Stimulated activated CD4-positive, alpha-beta T cell treated with anti-CD3 and anti-CD28 coated beads, Interleukin-2, amount 100 ng/mL, for 24 hours (primary cell): ENCODE measurements at places on chromosomes 6 and 20.
A peak's percentile ranks its signal among the peaks of the same experiment; 100 is the strongest.

GRCh38 chr6:169824021-169824420, 72.6 kb downstream of the ERMARD start:
- no peak for DNase-seq

GRCh38 chr6:167113935-167114910, 8.7 kb upstream of the CCR6 start:
- peak; percentile 63 for DNase-seq

DNA sequence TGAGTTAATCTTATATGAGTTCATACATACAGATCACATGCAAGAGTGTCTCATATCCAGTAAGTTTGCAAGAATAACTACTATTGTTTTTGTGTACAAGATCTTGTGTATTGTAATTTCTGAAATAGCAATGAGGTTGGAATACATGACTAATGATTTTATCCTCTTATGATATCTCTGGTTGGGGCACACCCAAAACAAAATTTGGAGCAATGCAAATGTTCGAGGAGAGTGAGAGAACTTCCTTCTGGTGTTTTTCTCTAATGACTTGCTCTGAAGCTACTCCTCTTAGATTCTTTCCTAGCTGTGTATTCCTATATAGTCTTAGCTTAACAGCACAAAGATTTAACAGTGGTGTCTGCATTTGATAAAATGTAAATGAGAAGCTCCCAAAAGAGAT, 252.5 kb downstream of the LAMA2 start:
- no peak for DNase-seq

GRCh38 chr6:3740551-3741476, 10.7 kb downstream of the PXDC1 start:
- no peak for DNase-seq

DNA sequence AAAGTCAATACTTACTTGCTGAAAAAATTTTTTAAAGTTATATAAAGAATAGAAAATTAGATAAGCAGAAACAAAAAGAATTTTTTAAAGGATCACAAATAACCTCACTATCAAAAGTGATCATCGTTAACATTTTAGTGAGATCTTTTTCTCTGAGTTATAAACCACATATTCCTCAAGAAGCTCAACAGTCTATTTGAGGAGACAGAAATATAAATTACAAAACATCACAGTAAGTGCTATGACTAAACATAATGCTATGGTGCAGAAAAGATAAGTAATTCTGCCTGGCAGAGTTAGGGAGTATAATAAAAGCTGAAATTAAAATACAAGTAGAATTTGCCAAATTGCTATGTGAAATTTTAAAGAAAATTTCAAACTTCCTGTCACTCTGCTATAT, 226.7 kb downstream of the LMBRD1 start:
- DNase-seq: no peak

- no peak for DNase-seq
Measured at GRCh38 chr6:28167068-28167467, 25.4 kb downstream of the ZKSCAN8 start.

DNA sequence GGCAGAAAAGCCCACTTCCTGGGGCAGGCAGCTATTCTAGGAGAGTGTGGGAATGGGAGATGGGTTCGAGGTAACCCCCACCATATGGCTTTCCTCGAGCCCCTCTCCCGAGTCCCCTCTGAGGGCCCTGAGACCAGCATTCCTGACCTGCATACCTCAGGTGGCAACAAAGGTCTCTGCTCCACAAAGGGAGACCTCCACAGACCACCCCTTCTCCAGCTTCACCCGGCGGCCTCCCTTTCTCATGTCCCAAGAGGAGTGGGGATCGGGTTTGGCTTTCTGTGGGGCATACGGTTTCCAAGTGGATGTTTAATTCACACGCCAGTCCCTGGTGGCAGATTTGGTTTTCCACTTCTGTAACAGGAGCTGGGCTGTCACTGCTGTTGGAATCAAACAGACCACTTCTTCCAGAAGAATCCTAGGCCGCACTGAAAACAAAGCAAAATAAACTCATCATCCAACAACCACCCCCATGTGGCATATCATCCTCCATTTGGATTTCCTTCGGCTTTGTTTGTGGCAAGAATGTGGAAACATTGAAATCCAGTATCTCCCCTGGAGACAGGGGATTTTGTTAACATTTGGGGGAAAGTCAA, 83.2 kb downstream of the DLL1 start:
- no peak for DNase-seq

DNA sequence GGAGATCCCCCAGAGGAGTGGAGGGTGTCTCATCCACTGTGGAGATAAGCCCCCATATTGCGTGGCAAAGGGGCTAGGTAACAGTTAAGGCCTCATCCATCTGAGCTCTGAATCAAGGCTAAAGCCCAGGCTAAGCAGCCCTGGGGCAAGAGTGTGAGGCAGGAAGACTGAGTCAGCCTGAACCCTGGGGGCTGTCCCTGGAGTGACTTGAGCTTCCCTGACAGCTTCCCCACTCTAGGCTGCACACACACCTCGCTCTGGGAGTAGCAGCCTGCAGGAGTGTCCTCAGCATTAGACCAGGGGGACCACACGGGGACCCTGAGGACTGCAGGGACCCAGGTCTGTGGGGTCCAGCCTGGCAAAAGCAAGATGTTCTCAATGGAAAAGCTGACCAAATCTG, 27.9 kb downstream of the UBD start:
- DNase-seq: peak; percentile 35

- no peak for DNase-seq
Measured at GRCh38 chr6:151901009-151901411, 93.5 kb downstream of the ESR1 start.

- DNase-seq: no peak
Measured at GRCh38 chr6:6840831-6841291, 252.3 kb downstream of the LY86 start.

DNA sequence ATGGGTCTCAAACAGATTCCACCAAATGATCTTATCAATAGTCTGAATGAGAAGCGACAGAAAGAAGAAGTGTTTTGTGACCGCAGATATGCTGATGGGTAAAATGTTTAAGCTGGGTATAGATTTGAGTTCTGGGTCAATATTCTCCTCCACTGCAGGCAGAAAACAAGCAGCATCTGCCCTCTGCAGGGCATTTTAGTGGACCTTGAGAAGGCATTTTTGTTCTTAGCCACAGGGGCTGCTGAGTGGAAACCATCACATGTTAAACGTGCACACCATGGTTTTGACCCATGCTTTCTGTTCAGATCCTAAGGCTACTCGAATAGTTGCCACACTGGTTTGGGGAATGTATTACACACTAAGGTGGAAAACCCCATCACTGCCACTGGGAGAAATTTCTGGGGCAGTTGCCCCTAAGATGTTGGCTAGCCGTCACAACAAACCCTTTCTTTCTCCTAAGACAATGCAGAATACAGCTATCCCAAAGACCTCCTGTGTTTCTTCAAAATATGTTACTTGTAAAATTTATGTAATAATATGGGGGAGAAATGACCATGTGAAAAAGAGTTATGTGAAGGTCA, 5.5 kb downstream of the POU3F2 start:
- DNase-seq: no peak

GRCh38 chr6:95091823-95092436, 485.4 kb upstream of the MANEA start:
- DNase-seq: no peak

DNA sequence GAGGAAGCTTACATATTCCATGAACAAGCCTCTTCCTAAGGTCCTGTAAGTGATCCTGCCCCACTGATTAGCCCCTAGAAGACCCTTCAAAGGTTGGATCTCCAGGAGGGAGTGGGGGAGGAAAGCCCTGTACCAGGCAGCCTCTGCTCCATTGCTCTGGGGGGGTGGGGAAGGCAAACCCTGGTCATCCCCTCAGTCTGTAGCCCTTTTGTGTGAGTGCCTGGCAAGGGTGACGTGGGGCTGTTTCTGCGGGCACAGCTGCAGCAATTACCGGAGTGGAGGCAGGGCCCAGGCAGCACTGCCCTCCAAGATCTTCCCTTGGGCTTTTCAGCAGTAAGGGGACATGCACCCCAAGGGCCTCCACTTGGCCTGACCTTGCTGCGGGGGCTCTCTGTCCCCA, at the start of gene MOG:
TSS of gene MOG (plus strand) at position 295 of the 400 bp plus-strand sequence. CDS start 118 bp downstream, outside the sequence.
- no peak for DNase-seq

DNA sequence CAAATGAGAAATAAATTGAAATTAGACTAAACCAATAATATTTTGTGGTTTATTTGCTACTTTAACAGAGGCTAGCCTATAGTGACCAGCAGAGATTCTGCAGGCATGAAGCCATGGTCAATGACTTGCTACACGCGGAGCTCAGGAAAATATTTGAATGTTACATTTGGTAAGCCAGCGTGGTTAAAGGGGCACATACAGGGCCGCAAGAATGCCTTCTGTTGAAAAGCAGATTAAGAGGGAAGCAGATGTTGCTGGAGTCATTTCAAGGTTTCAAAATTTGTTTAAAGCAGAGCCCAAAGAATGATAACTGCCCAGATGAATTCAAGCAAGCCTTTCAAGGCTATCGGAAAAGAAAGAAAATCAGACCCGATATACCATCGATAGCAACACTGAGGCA, 294.3 kb upstream of the MAN1A1 start:
- no peak for DNase-seq

DNA sequence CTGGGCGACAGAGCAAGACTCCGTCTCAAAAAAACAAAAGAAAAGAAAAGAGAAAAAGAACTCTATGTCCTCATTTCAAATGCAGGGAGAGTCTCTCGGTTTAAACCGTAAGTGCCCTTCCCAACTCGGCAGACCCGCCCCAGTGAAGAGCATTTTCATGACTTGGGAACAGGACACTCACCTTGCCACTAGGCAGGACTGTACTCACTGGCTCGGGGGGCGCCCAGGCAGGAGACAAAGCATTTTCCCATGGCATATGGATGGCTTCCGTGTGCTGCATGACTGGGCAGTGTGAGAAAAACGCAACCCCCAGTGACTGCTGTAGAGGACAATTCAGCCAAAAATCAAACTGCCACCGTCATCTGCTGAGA, 23.7 kb upstream of the MRGBP start:
- DNase-seq: no peak

- no peak for DNase-seq
Measured at GRCh38 chr6:44071670-44072451, 55.4 kb downstream of the MRPL14 start.

GRCh38 chr6:124962639-124963415, 590 bp downstream of the RNF217 start:
- DNase-seq: peak; percentile 22

DNA sequence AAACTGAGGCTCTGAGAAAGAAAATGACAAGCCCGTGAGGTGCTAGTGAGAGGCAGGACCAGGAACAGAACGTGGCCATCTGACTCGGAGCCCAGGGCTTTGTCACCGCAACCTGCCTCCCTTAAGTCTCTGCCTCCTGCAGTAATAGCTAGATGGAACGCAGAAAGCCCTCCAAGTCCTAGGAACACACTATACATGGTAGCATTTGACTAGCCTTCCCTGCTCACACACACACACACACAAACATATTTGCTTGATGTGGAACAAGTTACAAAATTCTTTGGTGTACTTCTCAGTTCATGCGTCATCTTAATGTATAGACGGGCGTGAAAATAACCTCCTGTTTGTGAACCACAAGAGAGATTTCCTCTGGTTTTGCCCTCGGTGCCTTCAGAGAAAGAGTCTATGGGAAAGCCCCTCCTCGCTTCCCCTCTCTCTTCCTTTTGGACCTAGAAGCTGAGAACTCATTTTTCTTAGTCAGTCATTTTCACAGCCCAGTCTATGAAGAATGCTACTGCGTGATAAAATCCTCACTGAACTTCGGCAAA, 38.8 kb downstream of the C6orf52 start:
- DNase-seq: no peak
